Hepatocyte (in vitro differentiated cells): ENCODE measurements at places on chromosomes 5 and 9. TPM values are rescaled to one million over a fixed set of nuclear protein-coding genes. Genes with fewer than 3 reads are reported as not detected.
A peak's percentile ranks its signal among the peaks of the same experiment; 100 is the strongest.

DNA sequence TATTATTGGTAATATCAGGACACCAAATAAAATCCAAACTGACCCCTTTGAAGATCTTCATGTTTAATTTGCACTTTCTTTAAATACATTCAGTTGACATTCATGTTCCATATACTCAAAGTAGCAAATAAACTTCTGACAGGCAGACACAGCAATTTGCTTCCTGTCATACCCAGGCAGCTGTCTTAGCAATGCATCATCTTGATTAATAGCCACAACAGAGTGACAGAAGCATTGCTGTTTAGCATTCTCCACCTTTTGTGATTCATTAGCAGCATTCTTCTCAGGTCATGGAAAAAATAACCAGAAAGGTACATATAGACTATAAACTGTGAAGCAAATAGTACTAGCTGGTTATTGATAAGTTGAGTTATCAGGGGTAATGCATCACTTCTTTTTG, 366.8 kb downstream of the CYLC2 start:
- H3K27me3 ChIP-seq = no peaks in the 10 kb centered on the region
- no peak overlapping the region for H3K4me3 ChIP-seq
- no peaks in the 10 kb centered on the region for H3K36me3 ChIP-seq
- no peaks in the 10 kb centered on the region for H3K4me1 ChIP-seq
- no peak overlapping the region for H3K27ac ChIP-seq

DNA sequence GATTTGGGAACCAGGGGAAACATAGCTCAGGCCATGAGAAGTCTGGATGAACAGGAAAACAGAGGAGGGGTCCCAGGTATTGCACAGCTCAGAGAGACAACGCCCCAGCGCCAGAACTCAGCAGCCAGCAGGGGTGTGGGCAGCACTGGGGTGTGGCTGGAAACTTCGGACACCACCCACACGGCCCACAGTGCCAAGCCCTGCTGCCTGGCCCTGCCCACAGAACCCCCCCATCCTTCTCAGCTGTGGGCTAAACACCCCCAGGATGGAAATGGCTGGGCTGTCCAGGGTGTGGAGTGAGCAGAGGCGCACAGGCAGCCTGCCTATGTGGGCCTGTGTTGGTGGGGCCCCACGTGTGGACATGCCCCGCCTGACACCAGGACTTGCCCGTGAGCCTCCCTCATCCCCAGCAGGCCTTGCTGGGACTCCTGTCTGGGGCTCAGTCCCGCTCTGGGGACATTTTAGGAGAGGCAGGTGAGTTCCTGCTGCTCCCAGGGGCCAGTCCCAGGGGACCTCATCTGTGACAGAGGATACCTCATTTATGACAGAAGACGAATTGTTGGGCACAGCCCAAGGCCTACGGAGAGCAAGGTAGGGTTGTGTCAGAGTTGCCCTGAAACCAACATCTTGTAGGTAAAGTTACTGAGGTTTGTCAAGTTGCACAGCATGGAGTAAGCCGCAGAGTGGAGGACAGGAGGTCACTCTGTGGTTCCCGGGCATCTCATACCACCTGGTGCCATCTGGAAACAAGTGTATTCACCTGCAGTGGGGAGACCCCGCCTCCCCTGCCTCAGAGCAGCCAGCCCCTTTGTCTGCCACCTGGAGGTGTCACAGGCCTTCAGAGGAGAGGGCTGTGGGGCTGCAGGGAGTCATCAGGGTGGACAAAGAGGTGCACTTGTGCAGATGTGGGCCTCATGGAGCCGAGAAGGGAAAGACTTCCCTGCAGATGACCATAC, 183.2 kb downstream of the AUH start:
- no peaks in the 10 kb centered on the region for H3K4me1 ChIP-seq
- no peak for DNase-seq
- no peak overlapping the region for H3K4me3 ChIP-seq
- no peak overlapping the region for H3K27ac ChIP-seq
- H3K36me3 ChIP-seq = no peaks in the 10 kb centered on the region

DNA sequence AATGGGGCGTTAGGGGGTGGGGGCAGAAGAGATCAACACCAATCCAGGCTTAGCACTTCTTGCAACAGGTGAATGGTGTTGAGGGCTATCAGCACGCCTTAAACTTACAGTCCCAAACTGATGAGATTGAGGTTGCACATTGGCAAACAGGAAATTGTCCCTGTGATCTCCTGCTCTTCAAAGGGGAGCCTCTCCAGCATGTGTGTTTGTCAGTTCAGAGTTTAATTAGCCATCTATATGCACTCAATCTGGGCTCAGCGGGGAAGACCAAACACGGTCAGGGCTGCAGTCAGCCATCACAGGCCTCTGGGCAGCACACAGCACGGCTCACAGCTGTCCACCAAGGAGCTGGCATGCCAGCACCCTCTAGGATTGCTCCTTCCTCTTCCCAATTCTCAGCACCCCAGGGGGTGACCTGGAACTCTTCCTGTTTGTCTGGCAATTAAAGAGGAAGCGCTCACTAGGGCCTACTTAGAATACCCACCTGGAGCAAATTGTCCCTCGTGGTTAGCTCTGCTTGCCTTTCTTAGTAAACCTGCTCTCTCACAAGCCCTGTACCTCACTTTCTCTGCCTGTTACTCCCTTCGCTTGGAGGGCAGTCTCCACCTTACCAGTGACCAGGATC, 217.4 kb downstream of the SLIT3 start:
- no peaks in the 10 kb centered on the region for H3K27me3 ChIP-seq
- no peak for DNase-seq
- peaks cover 23% of the 10 kb centered on the region for H3K4me1 ChIP-seq
- no peaks in the 10 kb centered on the region for H3K36me3 ChIP-seq

- no peaks in the 10 kb centered on the region for H3K36me3 ChIP-seq
- H3K4me1 ChIP-seq = peaks cover 10% of the 10 kb centered on the region
- no peak overlapping the region for H3K27ac ChIP-seq
- H3K4me3 ChIP-seq = no peak overlapping the region
These were observed 40.5 kb upstream of the ANGPTL2 start for GRCh38 chr9:127162864-127163365.

DNA sequence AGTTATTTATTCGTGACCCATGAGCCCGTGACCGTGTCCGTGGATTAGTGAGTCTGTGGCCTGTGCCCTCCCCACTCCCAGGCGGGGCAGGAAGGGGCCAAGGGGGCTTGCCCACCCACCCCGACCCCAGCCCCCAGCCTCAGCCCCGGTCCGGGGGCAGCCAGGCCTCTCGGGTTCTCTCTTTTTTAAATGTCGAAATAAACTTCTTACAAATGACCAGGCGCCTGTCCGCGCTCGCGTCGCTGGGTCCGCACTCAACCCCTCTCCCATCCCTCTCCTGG, 7.6 kb downstream of the BARHL1 start:
- DNase-seq = no peak
- no peaks in the 10 kb centered on the region for H3K36me3 ChIP-seq
- no peak overlapping the region for H3K27ac ChIP-seq
- H3K4me1 ChIP-seq = peaks cover 8% of the 10 kb centered on the region
- peaks cover 90% of the 10 kb centered on the region for H3K27me3 ChIP-seq

- no peak overlapping the region for H3K4me3 ChIP-seq
- H3K27ac ChIP-seq = peak overlapping the region; percentile 68
- no peaks in the 10 kb centered on the region for H3K27me3 ChIP-seq
- no peaks in the 10 kb centered on the region for H3K36me3 ChIP-seq
These were observed 61.6 kb downstream of the FNBP1 start for GRCh38 chr9:129981180-129981907.

LECT2 gene
- 25.0 and 29.6 TPM in 2 replicates for total RNA-seq

SLC6A18 gene
- total RNA-seq = not detected in 2 replicates

RALGPS1 gene
- total RNA-seq = 22.1 and 22.4 TPM in 2 replicates
